ENCODE measurements at places on chromosomes 4 and X.

GRCh38 chr4:143616771-143617170 lies 83.7 kb downstream of the FREM3 start:
- no peak for DNase-seq

DNA sequence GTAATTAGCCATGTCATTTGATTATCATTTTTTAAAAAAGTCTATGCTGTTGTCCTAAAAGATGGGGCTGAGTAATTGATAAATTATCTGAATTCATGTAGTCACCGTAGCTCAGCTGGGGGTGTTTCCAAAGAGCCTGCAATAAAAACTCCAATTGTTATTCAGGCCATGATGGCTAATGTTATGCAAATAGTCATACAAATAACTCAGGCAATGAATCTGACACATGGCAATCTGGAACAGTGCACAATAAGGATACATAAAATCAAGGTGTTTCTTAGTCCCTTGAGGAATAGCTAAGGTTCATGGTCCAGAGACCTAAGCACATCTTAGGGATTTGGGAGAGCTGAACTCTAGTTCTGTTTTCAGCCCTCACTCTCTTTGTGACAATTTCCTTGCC lies 15.2 kb downstream of the MMRN1 start:
- DNase-seq, result no peak

DNA sequence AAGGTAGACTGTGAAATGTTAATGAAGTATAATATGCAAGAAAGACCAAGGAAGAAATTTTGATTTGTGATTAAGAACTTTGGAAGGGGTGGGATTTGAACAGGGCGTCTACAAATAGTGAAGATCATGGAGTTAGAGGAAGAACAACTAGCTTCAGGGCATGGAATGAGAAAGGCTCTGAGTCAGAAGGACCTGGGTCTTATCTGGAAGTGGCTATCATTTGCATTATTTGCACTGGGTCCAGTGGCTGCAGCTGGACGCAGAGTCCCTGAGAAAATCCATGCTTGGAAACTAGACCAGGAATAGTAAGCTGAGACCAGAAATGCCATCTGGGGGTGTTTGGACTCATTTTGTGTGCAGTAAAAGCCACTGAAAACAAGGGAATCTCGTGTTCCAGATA lies 4.3 kb upstream of the LIMCH1 start:
- no peak for DNase-seq

DNA sequence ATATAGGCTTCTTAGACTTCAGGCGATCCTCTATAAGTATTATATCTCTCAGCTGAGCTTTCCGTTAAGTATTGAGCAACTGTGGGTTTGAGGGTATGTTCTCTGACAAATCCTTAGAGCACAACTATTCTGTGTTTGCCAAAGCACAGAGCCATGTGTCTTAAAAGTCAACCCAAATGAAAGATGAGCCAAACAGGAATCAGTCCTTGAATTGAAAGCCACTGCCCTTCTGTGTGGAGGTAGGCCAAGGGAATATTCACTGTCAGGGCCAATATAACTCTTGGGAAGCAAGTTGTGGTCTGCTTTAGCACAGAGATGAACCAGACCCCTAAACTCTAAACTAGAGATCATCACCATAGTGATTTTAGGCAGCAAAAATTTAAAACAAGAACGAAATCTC lies 164.0 kb downstream of the STAG2 start:
- no peak for DNase-seq

DNA sequence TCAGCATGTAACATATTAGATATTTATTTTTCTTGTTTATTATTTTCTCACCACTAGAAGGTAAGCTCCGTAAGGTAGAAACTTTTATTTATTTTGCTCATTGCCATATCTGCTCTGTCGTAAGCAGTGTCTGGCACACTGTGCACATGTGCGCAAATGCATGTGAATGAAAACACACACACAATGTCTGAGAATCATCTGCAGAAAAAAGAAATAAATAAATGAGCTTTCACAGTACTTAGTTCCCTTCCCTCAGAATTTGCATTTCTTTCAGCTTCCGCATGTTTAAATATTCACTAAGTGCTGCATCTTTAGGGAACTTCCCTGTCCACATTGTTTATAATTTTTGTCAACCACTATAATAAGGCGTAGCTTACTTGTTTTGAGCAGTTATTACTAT lies 963.0 kb upstream of the PABPC4L start:
- DNase-seq, result no peak

GRCh38 chr4:121243485-121243884 lies 79.4 kb upstream of the TNIP3 start:
- DNase-seq, result no peak

DNA sequence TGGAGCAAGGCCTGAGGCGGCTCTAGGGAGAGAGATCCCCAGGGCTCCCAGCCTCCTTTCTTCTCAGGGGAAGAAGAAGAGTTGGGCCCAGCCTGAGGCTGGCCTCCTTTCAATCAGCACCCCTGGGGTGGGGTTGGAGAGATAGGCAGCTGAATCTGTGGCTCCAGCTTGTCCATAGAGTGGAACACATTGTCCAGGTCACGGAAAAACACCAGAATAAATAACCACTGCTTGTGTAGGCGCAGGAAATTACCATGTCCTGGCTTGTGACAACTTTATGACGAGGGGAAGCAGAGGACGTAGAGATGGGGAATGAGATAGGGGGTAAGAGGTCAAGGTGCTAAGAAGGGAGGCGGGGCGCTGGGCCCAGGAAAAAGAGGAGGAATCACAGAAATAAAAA lies 80.8 kb upstream of the EFNB1 start:
- no peak for DNase-seq

- DNase-seq, result no peak
Observed at GRCh38 chrX:2631743-2632532, 59.2 kb upstream of the CD99 start.

GRCh38 chrX:13085526-13085925 lies 41.1 kb upstream of the FAM9C start:
- DNase-seq, result no peak

DNA sequence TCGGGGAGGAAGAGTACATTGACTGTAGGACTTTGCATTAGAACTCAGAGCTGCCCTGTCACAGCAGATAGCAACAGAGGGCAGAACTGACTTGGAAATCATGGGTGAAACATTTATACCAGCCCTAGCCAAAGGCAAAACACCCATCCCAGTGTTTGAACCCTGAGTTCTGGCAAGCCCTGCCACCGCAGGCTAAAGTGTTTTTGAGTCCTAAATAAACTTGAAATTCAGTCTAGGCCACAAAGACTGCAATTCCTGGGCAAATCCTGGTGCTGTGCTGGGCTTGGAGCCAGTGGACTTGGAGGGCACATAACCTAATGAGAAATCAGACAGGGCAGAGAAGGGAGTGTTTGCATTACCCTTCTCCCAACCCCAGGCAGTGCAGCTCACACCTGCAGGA lies 1015.7 kb downstream of the FSTL5 start:
- no peak for DNase-seq

DNA sequence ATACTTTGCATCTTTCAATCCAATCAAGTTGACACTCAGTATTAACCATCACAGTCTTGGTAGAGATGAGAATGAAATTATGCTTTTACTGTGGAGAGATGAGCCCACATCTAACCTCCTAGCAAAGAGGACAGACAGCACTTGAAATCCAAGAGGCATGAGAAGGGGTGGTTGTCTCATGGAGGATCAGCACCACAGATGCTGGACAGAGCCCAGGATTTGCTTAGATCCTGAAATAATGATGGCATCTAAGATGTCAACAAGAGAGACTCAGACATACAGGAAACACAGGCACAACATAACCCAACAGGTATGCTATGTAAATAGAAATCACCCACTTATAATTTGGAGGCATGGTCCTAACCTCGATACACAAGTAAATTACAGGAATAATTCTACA lies 74.3 kb upstream of the VCX2 start:
- DNase-seq, result no peak

DNA sequence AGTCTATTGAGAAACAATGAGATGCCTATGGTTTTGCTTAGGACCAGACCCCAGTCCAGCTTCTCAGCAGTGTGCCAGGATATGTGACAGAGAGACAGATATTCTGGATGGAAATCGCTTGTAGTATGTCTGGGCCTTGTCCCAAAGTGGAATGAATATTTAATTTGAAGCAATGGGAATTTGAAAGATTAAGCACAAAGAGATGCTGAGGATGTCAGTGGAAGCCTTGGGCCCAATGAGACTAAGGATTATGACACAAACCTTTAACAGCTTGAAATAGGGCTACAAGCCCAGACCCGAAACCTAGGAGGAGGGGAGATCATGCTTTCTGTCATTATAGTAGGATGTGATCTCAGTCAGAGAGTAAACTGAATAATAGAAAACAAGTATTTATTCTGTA lies 459.2 kb downstream of the FAT4 start:
- DNase-seq, result no peak

- DNase-seq, result no peak
Observed at GRCh38 chrX:20063716-20064351, 52.9 kb downstream of the MAP7D2 start.

DNA sequence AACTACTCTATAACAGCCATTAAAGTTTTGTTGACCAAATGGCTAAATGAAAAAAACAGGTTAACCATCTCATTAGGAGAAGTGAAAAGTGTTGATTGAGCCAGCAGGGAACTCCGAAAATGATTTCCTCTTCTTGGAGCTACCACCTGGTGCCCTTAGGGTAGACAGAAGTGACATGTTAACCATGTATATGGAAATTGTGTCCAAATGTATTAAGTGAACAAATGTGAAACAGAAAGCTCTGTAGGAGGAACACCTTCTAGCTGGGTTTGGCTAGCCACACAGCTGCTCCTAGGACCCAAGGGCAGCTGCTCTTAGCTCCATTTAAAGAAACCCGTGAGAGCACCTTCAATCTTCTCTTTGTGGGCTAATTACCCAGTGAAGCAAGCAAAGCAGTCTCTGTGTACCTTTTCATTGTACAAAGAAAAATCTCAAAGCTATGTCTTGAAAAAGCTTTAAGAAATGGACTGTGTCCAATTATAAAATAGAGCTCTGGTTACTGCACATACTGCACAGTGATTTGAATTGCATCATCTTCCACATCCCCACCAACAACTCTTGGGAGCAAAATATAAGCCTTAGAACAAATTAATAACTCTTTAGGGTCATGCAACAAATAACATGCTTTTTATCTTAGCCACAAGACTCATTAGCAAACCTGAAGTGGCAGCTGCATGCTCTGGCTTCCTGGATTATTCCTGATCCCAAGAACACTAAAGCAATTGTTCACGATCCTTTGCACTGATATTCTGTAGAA lies 59.2 kb upstream of the PARM1 start:
- DNase-seq, result no peak

- no peak for DNase-seq
Observed at GRCh38 chr4:89055157-89056080, 1.6 kb downstream of the FAM13A start.

DNA sequence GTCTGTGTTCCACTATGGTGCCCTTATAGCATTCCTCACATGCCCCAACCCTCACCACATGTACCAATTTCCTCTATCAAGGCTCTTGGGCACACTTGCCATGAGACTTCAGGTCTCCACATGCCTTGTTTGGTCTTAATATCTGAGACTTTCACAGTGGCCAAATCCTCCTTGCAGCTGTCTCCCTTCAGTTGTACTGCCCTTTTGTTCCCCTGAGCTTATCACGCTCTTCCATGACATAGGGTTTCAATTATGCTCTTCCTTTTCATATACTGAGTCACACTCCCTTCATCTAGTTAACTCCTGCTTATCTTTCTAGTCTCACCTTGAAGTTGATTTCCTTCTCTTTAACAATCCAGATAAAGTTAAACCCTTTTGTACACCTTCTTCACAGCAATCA lies 212.9 kb downstream of the PDHA2 start:
- DNase-seq, result no peak

- no peak for DNase-seq
Observed at GRCh38 chrX:24207826-24208225, 58.3 kb downstream of the ZFX start.
